ENCODE measurements at places on chromosomes 7 and 10.

- no peak for DNase-seq
Measured at GRCh38 chr10:95168694-95169093, 25.3 kb upstream of the ACSM6 start.

DNA sequence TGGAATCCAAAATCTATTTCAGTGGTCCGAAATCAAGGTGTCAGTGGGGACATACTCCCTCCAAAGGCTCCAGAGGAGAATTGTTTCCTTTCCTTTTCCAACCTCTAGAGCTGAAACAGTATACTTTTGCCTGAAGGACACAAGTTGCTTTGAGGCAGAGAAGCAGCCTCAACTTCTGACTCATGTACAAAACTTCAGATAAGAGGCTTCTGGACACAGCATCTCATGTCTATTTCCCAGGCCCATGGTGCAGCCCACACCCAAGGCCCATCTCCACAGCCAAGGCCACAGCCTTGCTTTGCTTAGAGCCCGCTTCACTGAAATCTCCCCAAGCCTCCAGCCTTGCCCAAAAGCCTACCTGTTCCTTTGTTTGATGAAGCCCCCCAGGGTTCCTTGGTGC is 68.9 kb downstream of the ZNF467 start:
- no peak for DNase-seq

DNA sequence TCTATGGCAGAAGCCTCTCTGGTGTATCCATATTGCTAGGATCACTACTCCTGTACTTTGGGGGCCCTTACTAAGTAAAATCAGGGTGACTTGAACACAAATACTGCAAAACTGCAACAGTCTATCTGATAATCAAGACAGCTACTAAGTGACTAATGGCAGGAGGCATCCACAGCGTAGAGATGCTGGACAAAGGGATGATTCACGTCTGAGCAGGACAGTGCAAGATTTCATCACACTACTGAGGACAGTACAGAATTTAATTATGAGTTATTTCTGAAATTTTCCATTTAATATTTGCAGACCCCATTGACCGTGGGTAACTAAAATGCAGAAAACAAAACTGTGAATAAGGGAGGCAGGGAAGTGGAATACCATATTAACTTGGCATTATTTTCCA is 10.4 kb downstream of the CUL2 start:
- no peak for DNase-seq

DNA sequence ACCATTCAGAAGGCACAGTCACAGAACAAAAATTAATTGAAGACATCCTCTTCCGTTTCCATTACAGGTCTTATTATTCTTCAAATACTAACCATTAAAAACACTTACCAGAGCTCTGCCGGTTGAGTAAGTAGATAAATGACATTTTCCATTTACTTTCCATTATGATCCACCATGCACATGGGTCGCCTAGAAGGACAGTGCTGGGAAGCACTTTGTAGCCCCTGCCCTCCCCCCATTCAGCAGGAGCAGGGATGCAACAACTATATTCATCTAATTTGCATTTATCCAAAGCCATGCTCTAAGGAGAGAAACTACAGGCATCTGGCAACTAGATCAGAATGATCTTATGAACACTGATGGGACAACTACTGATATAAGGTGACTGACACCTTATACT is 76.8 kb upstream of the AFAP1L2 start:
- DNase-seq, result no peak

GRCh38 chr10:96608805-96609204 is 22.0 kb upstream of the TM9SF3 start:
- no peak for DNase-seq

All from T-helper 2 cell (primary cell).